ENCODE measurements at places on chromosomes 1 and 21.

- no peak for DNase-seq
Measured at GRCh38 chr1:106676021-106676420, 380.5 kb upstream of the PRMT6 start.

DNA sequence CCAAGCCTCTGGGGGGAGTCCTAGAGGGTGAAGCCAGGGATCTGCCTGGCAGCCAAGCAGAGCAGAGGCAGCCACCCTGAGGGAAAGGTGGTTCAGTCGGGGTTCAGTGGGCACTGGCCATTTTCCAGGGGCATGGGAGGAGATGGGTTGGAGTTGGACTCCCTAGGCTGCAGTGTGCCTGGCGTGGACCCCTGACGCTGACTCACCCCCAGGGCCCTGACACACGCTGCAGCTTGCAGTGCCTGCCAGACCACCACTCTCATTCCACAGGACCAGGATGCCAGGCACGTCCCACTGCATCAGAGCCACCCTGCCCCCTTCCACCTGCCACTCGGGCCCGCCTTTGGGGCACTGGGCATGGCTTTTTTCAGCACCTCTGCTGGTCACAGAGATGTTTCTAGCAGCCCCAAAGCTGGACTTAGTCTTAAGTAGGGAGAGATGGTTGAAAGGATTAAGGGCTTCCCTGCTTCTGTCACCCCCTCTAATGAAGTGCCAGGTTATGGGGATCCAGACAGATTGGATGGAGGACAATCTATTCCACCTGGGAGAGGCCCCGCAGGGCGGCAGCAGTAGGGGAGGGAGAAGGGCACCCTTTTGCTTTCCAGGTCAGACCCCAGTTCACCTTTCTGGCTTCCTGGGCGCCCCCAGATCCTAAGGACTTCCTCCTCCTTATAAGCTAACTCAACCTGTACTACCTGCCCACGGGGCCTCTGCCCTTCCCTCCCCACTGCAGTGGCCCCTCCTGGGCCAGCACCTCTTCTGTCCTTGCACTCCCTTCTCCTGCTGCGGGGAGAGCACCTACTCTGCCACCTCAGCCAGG is 1.6 kb downstream of the SYT2 start:
- no peak for DNase-seq

GRCh38 chr1:157198619-157199420 is 60.6 kb upstream of the ETV3 start:
- no peak for DNase-seq

- no peak for DNase-seq
Measured at GRCh38 chr1:14270821-14271220, 327.7 kb upstream of the KAZN start.

- no peak for DNase-seq
Measured at GRCh38 chr1:15876357-15877055, 29.0 kb downstream of the SPEN start.

All from T-helper 2 cell (primary cell).